ENCODE measurements at places on chromosomes 1 and 21.

DNA sequence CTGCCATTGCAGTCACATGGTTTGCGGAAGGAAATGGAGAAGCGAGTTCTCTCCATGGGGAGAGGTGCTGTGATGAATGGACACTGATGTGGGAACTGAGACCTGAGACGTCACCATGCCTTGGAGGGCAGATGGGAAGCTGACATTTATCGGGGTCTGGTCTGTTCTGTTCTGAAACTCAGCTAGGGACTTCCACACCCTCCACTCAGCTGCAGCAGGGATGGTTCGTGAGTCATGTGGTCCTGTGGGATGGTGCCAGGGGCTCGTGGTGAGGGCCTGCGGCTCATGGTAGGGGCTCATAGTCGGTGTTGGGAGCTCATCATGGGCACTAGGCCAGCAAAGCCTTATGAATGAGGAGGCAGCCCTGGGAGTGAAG, 6.1 kb downstream of the GPR137B start:
- no peak for DNase-seq

- no peak for DNase-seq
Measured at GRCh38 chr1:48200166-48200900, 22.2 kb upstream of the SLC5A9 start.

- DNase-seq, result no peak
Measured at GRCh38 chr1:6024376-6024775, 21.3 kb upstream of the KCNAB2 start.

- DNase-seq, result no peak
Measured at GRCh38 chr21:36841866-36842265, 124.6 kb downstream of the HLCS start.

- no peak for DNase-seq
Measured at GRCh38 chr1:51708911-51709760, 92.2 kb downstream of the OSBPL9 start.

- no peak for DNase-seq
Measured at GRCh38 chr1:7795406-7795805, 11.3 kb downstream of the PER3 start.

DNA sequence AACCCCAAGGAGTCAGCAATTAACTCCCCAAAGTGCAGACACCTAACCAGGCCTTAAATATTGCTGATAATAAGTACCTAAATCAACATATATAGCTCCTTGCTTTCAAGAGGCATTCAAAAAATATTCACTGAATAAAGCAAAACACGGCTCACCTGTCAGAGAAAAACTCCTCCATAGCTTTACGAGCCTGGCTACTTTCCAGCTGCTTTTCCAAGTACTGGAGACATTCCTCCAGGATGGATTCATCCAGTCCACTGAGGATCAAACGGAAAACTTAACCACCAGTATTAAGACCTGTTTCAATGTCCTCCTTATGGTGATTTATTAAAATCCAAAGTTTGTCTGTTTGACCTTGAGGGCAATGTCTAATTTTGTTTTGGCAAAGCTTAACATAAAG, 44.6 kb downstream of the UBR4 start:
- DNase-seq, result no peak

DNA sequence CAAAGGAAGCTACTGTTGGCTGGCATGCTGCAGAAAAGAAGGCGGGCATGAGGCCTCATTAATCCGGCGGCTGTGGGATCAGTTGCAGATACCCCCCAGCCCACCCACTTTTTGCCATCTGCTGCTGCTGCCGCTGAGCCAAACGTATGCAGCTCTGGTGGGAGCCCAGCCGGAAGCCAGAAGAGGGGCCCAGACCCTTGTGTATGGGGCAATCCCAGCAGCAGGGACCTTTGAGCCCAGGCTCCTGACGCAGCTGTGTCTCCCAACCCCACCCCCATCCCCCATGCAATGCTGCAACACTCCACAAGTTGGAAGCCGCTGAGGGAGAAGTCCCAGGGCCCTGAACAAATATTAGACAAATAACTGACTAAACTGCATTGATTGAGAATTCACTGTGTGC, 106.0 kb downstream of the ELAVL4 start:
- no peak for DNase-seq

- no peak for DNase-seq
Measured at GRCh38 chr1:91555821-91556531, 55.3 kb downstream of the CDC7 start.

GRCh38 chr1:224867715-224868114, 61.8 kb upstream of the DNAH14 start:
- DNase-seq, result no peak

DNA sequence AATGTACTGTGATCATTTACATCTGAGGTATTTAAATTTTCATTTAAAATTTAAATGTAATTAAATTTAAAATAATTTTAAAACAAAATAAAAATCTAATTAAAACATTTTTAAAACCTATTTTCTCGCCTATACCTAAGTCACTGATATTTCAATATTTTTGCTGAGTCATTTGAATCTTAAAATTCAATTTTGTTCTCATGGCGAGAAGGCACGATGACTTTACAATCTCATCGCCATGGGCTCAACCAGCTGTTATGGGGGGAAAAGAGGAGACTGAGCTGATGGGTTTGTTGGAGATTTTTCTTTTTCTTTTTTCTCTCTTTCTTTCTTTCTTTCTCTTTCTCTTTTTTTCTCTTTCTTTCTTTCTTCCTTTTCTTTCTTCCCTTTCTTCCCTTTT, 89.3 kb downstream of the PRDM16 start:
- no peak for DNase-seq

DNA sequence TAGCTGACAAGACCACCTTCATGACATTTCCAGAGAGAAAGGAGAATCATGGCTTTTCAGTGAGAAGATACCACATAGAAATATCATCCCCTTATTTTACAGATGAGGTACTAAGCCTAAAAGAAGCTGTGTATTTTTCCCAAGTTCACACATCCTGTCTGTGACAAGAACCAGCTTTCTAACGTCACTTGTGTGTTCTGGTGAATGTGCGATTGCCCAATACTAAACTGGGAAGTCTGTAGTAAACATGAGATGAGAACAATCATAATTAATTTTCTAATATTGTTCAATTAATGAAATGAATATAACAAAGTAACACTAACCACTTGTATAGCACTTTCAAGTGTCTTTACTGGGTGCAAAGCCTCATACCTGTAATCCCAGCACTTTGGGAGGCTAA, 46.0 kb downstream of the PTGER3 start:
- no peak for DNase-seq

DNA sequence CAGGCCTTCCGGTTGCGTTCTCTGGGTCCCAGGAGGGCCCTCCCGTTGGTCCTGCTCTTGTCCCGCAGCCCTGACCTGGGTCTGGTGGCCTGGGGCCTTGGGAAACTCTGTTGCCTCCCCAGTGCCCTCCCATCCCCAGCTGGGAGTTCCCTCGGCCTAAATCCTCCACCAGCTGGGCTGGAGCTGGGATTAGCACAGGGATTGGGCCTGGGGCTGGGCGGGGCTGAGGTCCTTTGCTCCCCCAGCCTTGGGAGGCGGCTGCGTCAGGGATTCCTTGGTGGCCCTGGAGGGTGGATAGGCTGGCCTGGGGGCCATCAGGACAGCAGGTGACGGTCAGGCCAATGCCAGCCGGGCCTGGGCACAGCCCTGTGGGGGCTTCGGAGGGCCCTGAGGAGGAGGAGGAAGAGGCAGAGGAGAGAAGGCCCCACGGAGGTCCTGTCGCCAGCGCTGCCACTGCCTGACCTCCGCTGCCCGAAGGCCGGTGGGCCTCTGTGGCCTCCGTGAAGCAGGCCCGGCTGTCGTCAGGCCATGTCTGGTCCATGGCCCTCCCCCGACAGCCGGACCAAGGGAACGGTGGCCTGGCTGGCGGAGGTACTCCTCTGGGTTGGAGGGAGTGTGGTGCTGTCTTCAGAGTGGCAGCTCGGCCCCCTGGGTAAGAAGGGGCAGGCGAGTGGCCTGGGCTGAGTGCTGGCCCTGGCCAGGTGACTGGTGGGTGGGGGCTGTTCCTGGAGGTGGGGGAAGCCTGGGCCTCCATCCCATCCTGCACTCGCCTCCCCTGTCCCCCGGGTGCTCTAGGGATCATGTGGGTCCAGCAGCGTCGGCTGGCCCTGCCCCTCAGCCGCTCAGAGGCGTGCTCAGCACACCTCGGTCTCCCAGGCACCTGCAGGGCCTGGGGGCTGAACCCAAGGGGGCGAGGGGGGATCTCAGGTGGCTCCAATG, at the start of gene PLCH2:
PLCH2 (plus strand) TSS at position 229 of the 939 bp plus-strand sequence; CDS start at position 529, 300 bp downstream.
- no peak for DNase-seq

DNA sequence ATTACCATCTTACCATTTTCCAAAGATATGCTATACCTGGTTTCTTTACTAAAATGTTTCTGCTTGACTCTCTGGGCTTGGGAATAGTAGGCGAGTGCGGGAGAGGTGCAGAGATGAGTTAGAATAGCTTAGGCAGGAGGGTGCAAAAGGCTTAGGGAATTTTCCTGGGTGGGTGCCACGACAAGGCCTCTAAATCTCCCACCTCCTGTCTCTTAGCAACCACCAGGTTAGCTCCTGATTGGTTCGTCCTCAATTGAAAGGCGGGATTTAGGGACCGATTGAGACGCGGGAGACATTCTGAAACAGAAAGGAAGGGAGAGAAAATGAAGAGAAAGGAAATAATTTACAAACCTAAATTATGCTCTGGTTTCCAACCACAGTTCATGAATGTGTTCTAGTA, 3.1 kb downstream of the ACKR1 start:
- DNase-seq, result no peak

DNA sequence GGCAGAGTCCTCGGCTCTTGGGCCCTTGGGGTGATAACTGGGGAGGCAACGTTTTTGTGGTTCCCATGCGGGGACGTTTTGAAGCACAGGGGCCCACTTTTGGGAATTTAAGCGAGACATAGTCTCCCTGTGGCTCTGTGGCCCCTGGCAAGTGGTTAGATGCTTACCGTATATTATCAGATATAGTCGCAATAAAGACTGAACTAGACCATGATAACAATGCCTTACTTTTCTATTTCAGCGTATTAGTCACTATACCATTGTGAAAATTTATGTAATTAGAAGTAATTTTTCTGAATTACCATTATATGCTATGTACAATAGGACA, 538 bp upstream of the RCAN1 start:
- no peak for DNase-seq

- DNase-seq, result no peak
Measured at GRCh38 chr1:203239526-203240305, 10.2 kb upstream of the CHIT1 start.

GRCh38 chr1:209633335-209633997, 18.8 kb downstream of the LAMB3 start:
- DNase-seq, result no peak

DNA sequence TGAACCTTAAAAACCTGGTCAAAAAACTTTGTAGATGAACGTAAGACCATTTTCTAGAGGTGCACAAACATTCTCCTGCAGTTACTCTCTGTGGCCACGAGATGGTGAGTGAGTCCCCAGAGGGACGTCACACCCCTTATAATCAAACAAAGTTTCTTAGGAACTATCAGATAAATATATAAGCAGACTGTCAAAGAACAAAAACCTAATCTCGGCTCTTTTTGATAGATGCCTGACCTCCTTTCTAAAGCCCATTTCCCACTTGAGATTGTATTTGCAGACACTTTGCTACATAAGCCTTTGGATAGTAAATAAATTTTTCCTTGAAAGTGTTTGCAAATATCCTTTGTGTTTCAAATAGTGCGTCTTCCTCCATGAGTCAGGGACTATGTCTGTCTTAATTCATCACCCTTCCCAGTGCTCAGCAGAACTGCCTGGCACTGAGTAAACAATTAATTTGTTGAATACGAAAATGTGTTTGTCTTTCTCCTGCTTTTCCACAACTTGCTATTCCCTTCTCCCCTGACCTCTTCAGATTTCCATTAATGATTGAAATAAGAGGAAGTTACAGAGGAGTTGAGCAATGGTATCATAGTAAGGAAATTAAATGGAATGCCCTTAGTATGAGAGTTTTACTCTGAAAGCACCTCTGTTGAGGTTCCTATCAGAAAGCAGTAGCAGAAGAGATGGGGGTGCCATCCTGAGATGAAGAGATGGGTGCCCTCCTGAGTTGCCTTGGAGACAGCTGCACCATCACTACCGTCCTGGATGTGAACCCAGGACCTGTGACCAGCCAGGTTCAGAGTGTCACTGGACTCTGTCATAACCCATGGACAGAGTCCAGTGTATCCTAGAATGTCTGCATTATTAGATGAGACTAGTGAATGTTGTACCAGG, 57.8 kb upstream of the RAVER2 start:
- peak; percentile 20 for DNase-seq

Data from neuronal stem cell (in vitro differentiated cells).